ENCODE measurements at places on chromosomes 1 and 21.

- DNase-seq, result peak; percentile 76
These were observed 1.3 kb downstream of the SH2D2A start for GRCh38 chr1:156815307-156815826.

GRCh38 chr1:36479505-36480051, 3.1 kb downstream of the CSF3R start:
- no peak for DNase-seq

- DNase-seq, result no peak
These were observed 673.1 kb downstream of the SMYD3 start for GRCh38 chr1:245834002-245834401.

- DNase-seq, result no peak
These were observed 63.6 kb downstream of the DMAP1 start for GRCh38 chr1:44276901-44277300.

DNA sequence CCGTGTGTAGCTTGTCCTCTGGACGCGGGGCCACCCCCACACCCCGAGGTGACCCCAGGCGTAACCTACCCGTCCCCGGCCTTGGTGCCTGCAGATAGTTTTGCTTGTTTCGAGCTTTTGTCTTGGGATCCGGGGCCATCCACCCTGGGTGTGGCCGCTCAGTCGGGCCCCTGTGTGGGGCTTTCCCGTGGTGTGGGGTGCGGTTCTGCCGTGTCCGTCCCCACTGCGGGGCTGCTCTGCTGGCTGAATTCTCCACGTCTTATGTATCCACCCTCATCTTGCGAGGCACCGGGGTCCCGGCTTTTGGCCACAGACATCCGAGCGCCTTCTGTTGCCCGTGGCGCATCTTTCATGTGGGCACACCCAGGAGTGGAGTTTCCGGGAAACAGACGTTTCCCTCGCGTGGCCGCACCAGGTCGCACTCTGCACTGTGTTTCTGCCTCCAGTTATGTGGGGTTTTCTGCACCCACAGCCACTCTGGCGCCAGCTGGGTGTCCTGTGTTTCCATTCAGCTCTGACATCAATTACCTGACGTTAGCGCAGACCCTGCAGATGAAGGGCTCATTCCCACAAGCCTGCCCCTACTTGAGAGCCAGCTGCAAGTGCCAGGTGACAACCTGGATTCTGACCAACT, 64.9 kb downstream of the PRKCZ start:
- DNase-seq, result no peak

- no peak for DNase-seq
These were observed 12.2 kb upstream of the TDRD10 start for GRCh38 chr1:154489695-154490274.

- peak; percentile 63 for DNase-seq
These were observed 74.2 kb downstream of the SIM2 start for GRCh38 chr21:36773117-36773516.

GRCh38 chr1:201850053-201850397, 21.1 kb downstream of the IPO9 start:
- peak; percentile 77 for DNase-seq

- DNase-seq, result no peak
These were observed 38.3 kb downstream of the YY1AP1 start for GRCh38 chr1:155650231-155650757.

- no peak for DNase-seq
These were observed 9.8 kb upstream of the IFNAR2 start for GRCh38 chr21:33219954-33220353.

- no peak for DNase-seq
These were observed 29.1 kb downstream of the SLC19A1 start for GRCh38 chr21:45513003-45513717.

- DNase-seq, result no peak
These were observed 434.4 kb downstream of the PTPRU start for GRCh38 chr1:29670752-29671151.

DNA sequence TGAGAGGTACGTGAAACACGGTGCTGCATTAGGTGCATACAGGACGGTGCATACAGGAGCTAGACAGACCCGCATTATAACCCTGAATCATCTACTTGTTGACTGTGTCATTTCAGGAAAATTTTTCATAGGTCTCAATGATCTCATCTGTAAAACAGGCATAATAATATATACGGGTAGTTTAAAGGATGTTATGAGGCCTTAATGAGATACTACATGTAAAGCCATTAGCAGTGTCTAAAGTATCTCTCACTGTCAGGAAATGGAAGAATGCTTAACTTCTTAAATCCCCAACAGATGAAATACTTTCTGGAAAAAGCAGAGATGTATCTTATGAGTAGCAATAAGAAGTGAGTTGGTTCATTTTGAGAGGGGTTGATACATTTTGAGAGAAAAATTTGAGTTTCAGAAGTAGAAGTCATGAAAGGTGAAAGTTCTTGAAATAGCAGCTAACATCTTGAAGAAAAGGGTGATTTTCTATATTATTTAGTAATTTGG, 669.6 kb downstream of the PTPRC start:
- DNase-seq, result no peak

All from GM03348 (cell line).